Activated naive CD8-positive, alpha-beta T cell treated with anti-CD3 and anti-CD28 coated beads, Interleukin-2, amount 50 U/mL, for 24 hours (primary cell): ENCODE measurements at places on chromosomes 2 and 18.

- DNase-seq, result no peak
Observed at GRCh38 chr2:85945586-85945985, 56.8 kb upstream of the ST3GAL5 start.

- no peak for DNase-seq
Observed at GRCh38 chr2:200180943-200181342, 125.5 kb upstream of the SPATS2L start.

DNA sequence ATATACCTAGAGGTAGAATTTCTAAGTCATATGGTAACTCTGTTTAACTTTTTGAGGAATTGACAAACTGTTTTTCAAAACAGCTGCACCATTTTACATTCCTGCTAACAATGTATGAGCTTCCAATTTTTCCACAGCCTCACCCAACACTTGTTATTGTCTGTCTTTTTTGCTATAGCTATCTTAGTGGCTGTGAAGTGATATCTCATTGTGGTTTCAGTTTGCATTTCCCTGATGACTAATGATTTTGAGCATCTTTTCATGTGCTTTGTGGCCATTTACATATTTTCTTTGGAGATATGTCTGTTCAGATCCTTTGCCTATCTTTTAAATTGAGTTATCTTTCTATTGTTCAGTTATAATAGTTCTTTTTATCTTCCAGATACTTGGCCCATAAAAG, 273.8 kb downstream of the AGPS start:
- DNase-seq, result no peak

DNA sequence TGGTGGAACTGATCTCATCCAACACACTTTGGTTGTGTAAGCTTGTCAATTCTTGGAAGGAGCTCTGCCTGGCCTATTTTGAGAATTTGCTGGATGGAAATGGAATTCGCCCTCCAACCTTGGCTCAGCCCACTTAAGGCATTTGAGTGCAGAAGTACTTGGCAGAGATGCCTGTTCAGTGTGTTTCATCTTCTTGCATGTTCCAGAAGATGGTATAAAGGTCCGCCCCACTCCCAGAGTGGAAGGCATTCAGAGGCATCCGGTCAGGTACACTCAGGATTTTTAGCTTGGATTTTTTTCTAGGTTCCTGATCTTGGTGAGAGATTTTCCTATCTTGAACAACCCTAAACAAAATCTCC, 61.3 kb upstream of the TXNDC2 start:
- DNase-seq, result no peak

DNA sequence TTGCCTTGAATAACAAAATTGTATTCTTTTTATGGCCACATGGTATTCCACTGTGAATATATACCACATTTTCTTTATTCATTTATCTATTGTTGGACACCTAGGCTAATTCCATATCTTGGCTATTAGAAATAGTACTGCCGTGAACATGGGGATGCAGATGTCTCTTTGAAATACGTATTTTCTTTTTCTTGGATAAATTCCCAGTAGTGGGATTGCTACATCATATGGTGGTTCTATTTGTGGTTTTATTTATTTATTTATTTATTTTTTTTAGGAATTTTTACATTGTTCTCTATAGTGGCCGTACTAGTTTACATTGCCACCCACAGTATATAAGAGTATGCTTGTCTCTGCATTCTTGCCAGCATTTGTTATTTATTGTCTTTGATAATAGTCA, 679.8 kb upstream of the NRXN1 start:
- no peak for DNase-seq

GRCh38 chr2:110113961-110114591, 1.5 kb downstream of the MALL start:
- DNase-seq, result no peak
